T-helper 1 cell (primary cell): ENCODE measurements at places on chromosomes 6 and 20.

- no peak for DNase-seq
Measured at GRCh38 chr6:73746787-73747186, 50.8 kb downstream of the CD109 start.

DNA sequence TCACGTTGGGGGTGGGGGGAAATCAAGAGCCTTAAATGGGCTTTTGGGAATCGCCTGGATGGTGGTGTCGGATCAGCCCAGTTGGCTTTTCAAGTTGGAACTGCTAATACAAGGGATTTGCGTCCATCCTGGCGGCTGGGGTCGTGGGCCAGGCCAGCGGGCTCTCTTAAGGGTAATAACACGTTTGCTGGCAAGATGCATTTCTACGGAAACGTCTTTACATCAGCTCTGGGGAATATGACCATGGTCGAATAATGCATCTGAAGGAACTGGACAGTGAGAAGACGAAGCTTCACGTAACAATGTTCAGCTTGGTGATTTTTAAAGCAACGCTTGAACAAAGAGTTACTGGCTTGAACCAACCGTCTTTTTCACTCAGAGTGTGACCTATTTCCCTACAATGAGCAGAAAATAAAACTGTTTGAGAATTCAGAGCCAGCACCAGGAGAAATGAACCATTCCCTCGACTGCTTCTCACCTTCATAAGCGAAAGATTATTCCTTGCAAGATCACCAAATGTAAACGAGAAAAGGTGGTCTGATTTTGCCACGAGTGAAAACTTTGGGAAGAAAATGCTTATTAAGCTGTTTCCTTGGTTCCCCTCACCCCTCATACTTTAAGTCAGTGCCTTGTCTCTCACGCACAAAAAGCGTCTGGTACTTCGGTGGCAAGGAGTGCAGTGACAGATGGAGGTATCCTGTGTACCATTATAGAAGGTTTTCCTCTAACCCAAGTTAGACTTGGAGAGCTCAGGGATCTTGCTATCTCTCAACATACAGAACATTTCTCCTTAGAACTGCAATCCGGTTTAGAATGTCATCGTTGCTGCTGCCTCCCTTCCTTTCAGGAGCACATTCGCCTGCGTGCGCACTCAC is 1.4 kb upstream of the MARCKS start:
- DNase-seq = no peak

DNA sequence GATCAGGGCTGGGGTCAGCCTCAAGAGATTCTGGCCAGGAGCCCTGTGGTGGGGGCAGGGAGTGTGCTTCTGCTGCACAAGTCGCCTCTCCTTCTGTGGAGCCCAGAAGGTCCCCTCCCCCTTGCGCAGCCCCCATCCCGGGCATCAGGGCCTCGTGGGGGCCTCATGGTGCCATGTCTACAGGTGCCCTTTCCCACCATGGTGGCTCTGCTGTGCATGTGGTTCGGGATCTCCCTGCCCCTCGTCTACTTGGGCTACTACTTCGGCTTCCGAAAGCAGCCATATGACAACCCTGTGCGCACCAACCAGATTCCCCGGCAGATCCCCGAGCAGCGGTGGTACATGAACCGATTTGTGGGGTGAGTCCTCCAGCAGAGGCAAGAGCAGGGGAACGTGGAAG is 48.1 kb downstream of the TM9SF4 start:
- DNase-seq = no peak

DNA sequence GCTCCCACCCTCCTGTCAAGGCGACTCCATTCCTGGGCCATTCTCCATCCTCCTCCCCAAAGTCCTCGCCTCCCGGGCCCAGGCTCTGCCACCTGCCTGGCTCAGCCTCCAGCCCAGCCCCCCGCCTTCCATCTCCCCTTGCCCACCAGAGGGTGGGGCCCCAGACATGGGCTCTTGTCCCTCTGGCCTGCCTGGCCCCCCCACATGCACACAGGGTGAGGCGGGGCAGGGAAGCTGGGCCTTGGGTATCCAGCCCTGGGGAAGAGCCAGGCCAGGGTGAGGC is 95.2 kb downstream of the YTHDF1 start:
- no peak for DNase-seq

DNA sequence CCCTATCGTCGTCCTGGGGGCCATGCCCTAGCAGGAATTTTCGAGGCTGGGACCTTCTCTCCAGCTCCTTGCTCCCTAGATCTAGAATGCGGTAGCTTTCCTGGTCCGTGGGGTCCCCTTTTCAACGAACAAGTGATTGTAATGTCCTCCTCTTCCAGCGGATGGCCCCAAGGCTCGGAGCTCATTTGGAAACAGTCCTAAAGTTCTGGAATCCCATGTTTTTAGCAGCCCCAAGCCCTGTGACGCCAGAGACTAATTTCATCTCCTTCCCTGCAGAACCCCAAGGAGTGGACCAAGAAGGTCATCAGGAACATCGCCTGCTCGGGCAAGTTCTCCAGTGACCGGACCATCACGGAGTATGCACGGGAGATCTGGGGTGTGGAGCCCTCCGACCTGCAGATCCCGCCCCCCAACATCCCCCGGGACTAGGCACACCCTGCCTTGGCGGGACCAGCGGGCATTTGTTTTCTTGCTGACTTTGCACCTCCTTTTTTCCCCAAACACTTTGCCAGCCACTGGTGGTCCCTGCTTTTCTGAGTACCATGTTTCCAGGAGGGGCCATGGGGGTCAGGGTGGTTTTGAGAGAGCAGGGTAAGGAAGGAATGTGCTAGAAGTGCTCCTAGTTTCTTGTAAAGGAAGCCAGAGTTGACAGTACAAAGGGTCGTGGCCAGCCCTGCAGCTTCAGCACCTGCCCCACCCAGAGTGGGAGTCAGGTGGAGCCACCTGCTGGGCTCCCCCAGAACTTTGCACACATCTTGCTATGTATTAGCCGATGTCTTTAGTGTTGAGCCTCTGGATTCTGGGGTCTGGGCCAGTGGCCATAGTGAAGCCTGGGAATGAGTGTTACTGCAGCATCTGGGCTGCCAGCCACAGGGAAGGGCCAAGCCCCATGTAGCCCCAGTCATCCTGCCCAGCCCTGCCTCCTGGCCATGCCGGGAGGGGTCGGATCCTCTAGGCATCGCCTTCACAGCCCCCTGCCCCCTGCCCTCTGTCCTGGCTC is 48.5 kb downstream of the PYGB start:
- DNase-seq = no peak

DNA sequence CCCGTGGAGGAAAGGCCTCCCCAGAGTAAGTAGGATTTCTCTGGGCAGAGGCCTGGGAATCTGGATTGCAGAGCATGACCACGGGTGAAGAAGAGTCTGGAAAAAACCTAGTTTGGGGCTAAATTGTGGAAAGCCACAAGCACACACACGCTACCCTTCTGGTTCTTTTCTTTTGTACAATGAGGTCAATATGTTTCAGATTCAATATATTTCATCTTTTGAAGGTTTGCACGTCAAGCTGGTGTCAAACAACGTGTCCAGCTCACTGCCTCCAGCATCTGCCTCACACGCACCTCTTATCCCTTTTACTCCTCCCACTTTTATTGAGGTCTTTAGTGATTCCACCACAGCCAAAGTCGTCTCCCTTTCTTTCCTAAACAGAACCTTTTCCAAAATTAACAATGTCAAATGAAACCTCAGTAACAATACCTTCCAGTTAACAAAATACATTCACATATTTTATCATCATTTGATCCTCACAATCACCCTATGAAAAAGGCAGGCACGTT is 773 bp upstream of the EPB41L2 start:
- no peak for DNase-seq

- no peak for DNase-seq
Measured at GRCh38 chr6:97128507-97128906, 154.5 kb downstream of the MMS22L start.

DNA sequence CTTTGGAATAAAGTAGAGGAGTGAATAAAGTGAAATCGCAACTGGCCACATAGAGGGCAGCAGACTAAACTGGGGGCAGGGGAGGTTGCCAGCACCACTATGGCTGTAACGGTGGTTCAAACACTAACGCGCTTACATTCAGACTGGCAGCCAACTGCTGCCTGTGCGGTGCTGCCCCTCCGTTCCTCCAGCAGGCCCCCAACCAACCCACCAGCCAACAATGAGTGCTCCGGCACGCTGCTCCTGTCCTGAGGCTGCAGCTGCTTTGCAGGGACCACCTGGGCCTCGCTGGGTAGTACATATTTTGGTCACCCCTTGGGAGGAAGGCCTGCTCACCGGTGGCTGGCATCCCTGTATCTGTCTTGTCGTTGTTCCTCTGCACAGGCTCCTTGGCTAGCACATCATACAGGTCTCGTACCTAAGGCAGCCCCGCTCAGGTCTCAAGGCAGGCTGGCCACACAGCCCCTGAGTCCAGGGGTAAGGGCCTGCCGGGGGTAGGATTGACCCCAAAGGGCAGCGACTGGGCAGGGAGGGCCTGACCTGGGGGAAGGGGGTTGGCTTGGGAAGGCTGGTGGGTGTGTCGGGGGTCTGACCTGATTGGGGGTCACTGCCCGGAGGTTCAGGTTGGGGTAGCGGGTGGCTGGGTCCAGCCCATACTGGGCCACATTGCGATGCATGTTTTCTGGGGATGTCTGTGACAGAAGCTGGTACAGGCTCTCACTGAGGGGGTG is 6.3 kb downstream of the MICAL1 start:
- DNase-seq = no peak

DNA sequence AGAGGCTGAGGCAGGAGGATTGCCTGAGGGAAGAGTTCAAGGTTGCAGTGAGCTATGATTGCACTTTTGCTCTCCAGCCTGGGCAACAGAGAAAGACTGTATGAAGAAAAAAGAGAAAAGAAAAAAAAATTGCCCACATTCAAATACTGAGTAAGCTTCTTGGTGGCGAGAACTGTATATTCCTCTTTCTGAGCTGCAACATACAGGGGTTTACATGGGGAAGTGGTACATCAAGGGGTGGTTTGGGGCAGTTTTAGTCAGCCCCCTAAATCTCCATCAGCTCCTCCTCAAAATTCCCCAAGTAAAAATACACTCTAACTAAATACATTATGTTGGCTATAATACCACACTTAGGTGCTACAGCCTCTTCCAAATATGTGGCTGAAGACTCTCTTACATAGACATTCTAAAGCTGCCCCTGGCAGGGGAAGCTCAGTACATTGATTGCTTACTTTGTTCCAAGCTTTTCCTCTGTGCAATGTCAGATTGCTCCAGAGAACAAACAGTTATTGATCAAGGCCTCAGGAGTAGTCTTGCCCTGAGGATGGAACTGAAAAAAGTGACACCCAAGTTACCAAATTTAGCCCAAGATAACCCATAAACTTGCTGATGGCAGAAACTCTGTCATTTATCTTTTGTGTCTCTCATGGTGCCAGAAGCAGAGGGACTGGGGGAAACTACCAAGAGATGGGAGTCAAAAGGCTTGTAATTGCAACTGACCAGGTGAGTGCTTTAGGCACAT is 107.4 kb upstream of the RIPOR2 start:
- no peak for DNase-seq

- no peak for DNase-seq
Measured at GRCh38 chr6:25278261-25278913, 787 bp upstream of the CARMIL1 start.

GRCh38 chr6:36963451-36964290 is 9.1 kb downstream of the PI16 start:
- no peak for DNase-seq

GRCh38 chr6:18165751-18166150 is 10.5 kb downstream of the KDM1B start:
- no peak for DNase-seq

- DNase-seq = no peak
Measured at GRCh38 chr6:36493859-36494258, 51.1 kb downstream of the KCTD20 start.

GRCh38 chr6:77015350-77015749 is 447.9 kb downstream of the HTR1B start:
- DNase-seq = no peak

GRCh38 chr20:47303736-47304135 is 52.8 kb downstream of the ZMYND8 start:
- DNase-seq = no peak

DNA sequence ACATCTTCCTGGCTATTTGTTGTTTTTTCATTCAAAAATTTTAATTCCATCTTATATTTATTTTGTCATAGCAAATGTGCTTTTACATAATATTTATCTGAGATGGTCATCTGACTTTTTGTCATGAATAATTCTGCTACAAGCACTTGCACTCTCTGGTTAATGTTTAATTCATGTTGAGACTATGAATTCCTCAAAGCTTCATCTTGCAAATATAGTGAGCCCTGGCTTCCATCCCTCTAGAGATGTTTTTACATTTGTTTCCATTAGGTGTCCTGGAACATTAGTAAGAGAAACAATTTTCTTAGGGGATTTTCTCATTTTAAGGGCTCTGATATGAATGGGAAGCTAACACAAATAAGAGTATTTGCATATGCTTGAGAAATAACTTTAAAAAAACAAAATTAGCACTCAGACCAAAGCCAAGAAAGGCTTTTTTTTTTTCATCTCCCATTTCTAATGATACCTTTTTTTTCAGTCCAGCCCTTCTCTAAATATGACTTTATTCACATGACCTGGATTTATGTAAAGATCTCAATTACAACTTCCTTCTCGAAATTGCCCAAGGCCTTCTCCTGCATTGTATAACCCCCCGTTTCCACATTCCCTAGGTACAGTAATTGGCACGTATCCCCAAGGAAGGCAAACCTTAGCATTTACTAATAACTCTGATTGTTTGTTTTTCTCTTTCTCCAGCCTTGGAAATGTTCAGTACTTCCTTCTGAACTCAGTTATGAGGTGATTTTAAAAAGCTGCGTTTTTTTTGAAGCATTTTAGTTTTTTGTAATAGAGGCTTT is 797.0 kb upstream of the GJE1 start:
- no peak for DNase-seq

- no peak for DNase-seq
Measured at GRCh38 chr6:165774903-165775601, 112.0 kb upstream of the PDE10A start.

GRCh38 chr20:58647162-58647795 is 3.8 kb upstream of the STX16 start:
- no peak for DNase-seq

DNA sequence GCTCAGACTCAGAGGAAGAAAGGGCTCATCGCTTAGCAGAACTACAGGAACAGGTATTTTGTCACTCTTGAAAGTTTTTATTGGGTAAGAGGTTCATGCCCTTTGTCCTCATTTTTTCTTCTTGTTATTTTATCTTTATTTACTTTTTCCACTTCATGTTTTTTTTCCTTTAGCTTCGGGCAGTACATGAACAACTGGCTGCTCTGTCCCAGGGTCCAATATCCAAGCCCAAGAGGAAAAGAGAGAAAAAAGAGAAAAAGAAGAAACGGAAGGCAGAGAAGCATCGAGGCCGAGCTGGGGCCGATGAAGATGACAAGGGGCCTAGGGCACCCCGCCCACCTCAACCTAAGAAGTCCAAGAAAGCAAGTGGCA is 9.5 kb downstream of the BRD2 start:
- no peak for DNase-seq

- no peak for DNase-seq
Measured at GRCh38 chr6:160795721-160796120, 93.7 kb downstream of the PLG start.

DNA sequence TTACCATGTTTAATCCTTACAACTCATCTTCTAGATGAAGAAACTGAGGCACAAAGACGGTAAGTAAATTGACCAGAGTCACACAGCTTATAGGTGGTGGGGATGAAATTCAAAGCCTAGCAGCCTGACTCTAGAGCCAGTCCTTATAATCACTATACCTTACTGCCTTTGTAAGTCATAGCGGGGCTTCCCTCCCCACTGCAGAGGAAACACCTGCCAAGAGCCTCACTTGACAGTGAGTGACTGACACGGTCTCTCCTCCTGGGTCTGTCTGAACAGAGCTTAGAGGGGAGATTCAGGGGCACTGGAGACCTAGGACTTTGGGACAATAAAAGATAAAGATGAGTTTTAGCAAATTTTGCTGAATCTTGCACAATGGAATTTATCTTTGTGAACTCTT is 12.8 kb downstream of the SUN5 start:
- no peak for DNase-seq
